ENCODE measurements at places on chromosomes 3 and 15.

DNA sequence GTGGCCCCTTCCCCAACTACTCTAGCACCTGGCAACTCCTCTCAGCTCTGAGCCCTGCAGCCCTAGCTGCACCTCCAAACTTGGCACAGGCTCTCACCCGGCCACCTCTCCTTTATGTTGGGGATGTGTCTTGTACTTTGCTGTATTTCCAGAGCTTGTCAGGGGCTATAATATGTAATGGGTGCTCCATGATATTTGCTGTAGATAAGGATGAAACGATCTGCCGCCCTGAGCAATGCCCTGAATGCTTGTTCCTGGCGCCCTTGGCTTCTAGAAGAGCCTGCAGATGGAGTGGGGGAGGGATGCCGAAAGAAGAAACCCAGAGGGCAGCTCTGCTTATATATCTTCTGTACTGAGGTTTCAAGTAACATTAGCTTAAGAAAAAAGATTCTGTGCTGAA lies 35.9 kb upstream of the ZBTB38 start:
- DNase-seq = no peak

GRCh38 chr3:19811689-19812088 lies 122.3 kb downstream of the EFHB start:
- no peak for DNase-seq

GRCh38 chr15:60480149-60480548 lies 1.2 kb upstream of the ICE2 start:
- no peak for DNase-seq

- DNase-seq = no peak
Observed at GRCh38 chr3:78832785-78833204, 935.0 kb downstream of the ROBO1 start.

DNA sequence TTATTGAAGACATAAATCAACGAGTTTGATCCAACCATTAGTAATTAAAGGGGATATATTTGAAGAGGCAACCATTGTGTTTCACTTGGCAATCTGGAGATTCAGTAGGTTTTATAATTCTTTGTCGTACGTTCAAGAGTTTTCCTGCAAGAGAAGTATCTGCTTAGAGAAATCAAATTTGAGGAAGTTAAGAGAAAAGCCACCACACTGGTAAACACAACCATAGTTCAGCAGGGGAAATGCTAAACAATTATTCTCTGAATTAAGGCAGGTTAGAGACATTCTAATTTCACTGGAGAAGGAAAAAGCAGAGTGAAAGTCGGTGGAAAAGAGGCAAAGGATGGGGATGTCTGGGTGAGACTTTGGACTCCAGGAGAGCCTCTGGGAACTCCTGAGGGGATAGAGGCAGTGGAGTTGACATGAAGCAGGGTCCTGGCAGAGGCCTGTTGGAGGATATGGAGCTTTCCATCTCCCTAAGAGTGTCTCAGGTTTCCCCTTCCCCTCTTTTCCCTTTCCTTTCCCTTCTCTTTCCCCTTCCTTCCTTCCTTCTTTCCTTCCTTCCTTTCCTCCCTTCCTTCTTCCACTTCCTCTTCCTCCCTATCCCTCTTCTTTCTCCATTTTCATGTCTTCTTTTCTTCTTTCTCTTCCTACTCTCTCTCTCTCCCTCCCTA lies 26.5 kb downstream of the SPINK8 start:
- DNase-seq = no peak

GRCh38 chr3:197006446-197006845 lies 23.2 kb downstream of the MELTF start:
- no peak for DNase-seq

- no peak for DNase-seq
Observed at GRCh38 chr3:105834768-105835167, 34.0 kb downstream of the CBLB start.

DNA sequence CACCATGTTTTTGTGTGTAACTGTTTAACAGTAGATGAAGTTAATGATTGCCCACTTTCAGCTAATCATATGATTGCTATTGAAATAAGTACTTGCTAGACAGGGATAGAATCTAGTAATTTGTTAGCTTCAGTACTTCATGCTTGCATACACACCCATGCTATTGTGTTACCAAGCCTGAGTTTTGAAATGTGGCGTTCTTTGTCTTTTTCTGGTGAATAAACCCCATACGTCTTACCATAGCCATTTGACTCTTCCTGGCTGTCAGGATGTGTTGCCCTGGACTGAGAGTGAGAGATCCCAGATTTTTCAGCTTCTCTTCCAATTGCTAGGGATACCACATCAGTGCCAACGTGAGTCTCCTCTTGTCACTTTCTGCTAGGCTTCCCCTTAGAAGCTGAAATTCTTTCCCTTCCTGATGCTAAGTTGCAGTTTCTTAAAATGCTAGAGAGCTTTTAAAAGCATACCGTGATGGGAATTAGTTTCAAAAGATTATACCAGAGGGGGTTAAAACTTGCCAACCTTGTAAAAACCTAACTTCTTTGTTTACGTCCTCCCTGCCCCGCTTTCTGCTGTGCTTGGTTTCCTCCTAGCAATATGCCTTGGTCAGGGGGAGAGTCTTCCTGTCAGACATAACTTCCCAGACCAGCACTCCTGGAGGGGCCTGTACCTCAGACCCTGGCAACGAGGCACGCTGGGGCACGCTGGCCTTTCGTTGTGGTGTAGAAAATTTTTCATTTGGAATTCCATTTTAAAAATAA lies 62.9 kb upstream of the ULK4 start:
- no peak for DNase-seq

GRCh38 chr15:77870195-77871065 lies 207.1 kb downstream of the TBC1D2B start:
- DNase-seq = peak; percentile 43

DNA sequence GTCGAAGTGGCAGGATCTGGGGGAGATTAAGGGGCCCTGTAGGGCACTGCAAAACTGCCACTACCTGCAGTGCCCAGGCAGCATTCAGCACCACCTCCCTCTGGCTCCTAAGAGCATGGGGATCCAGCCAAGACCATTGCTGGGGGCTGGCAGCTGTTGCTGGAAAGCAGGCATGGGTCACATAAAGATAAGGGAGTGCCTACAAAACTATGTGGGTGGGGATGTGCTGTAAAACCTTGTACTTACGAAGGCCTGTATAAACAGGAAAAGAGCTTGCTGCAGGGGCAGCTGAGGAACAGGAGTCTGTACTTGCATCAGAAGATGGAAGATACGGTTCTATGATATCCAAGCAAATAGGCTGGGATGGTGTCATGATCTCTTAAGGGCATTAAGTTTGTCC lies 27.1 kb downstream of the IL20RB start:
- DNase-seq = no peak

DNA sequence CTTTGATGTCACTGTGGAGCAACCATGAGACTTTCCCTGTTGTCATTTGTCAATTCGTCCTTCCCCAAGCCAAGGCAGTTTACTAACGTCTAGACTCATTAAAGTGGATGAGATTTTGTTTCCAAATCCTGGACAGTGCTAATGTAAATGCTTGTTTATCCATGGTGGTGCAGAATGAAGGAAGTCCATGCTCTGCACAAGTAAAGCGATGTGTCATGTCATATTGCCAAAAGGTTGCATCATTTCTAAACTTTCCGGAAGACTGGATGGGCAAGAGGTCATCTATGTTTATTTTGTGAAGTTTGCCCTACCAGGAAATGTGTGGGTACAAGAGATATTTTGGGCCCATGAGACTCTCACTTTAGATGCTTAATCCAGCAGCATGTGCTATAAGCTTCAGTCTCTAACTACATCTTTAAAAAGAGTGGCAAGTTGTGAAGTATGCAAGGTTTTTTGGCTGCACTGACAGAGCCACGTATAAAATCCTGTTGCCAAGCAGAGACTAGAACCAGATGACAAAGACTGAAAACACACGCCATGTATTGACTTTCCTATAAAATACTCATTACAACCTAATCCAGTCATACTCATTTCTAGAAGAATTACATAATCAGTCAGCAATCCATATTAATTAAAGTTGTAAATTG lies 72.1 kb upstream of the FNDC3B start:
- peak; percentile 18 for DNase-seq

- no peak for DNase-seq
Observed at GRCh38 chr3:180990505-180990904, 969 bp upstream of the DNAJC19 start.

- no peak for DNase-seq
Observed at GRCh38 chr3:197349368-197349767, 51.0 kb upstream of the DLG1 start.

- no peak for DNase-seq
Observed at GRCh38 chr15:52290329-52290728, 5.3 kb downstream of the MYO5C start.

GRCh38 chr15:84731774-84732173 lies 15.8 kb upstream of the SEC11A start:
- no peak for DNase-seq

GRCh38 chr3:27526614-27527315 lies 42.6 kb upstream of the SLC4A7 start:
- DNase-seq = no peak

- no peak for DNase-seq
Observed at GRCh38 chr3:27387625-27388024, 18.4 kb upstream of the NEK10 start.

- DNase-seq = peak; percentile 33
Observed at GRCh38 chr3:16665282-16665741, 60.1 kb upstream of the DAZL start.

DNA sequence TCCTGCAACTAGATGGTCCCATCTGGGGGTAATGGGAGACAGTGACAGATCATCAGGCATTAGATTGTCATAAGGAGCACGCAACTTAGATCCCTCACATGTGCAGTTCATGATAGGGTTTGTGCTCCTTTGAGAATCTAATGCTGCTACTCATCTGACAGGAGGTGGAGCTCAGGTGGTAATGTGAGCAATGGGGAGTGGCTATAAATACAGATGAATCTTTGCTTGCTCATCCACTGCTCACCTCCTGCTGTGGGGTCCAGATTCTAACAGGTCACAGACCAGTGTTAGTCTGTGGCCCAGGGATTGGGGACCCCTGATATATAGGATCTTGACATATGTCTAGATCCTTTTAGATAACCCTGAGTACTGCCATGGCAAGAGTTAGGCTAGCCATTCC lies 52.7 kb downstream of the RASGRF1 start:
- DNase-seq = no peak

DNA sequence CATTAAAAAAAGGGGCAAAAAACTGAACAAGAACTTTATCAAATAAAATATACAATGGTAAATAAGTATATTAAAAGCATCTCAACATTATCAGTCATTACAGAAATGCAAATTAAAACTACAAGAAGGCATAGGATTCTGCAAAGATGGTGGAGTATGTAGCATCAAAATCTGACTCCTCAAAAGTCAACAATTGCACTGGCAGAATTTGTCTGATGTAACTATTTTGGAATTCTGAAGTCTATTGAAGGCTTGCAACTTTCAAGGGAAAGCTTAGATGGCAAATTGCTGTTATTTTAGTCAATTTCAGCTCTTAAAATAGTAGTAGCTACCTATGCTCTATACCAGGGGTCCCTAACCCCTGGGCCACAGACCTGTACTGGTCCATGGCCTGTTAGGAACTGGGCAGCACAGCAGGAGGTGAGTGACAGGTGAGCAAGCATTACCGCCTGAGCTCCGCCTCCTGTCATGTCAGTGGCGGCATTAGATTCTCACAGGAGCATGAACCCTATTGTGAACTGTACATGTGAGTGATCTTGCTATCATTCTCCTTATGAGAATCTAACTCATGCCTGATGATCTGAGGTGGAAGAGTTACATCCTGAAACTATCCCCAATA lies 107.6 kb downstream of the TGFBR2 start:
- no peak for DNase-seq

- DNase-seq = no peak
Observed at GRCh38 chr3:134711284-134711683, 60.5 kb upstream of the KY start.

- no peak for DNase-seq
Observed at GRCh38 chr3:67655364-67656121, 1.1 kb upstream of the SUCLG2 start.

DNA sequence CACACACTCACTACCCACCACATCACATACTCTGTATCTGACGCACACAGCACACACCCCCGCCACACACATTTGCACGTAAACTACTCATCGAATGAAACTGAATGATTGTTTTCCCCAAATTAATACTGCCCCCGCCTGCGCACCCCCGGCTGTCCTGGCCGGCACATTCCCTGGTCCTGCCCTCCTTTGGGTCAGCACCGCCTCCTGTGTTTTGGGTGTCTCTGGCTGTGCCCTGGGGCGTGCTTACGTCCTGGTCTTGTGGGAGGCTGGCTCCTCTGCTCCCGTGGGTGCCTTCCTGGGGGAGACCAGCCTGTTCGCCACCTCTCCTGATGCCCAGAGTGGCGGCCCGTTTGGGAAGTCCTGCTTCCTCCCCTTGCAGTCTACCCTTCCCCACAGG lies 30.2 kb downstream of the APBA2 start:
- no peak for DNase-seq

DNA sequence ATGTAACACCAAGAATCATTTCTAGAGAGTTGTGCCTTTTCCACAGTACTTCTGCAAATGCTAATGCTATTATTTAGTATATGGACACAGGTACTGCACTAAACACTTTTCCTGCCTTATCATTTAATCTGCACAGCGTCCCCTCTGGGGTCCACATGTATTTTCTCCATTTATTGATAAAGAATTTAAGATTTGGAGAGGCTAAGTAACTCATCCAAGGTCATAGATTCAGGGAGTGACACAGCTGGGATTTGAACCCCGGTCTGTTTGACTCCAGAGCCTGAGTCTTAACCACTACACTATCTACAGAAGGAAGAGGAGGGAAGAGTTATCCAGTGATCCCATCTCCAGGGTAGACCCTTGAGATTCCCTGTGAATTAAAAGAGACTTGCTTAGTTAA lies 24.9 kb upstream of the TPRG1 start:
- no peak for DNase-seq
